ENCODE measurements at places on chromosomes 13 and 19.

GRCh38 chr19:1482361-1483130, 3.5 kb upstream of the C19orf25 start:
- DNase-seq: no peak

DNA sequence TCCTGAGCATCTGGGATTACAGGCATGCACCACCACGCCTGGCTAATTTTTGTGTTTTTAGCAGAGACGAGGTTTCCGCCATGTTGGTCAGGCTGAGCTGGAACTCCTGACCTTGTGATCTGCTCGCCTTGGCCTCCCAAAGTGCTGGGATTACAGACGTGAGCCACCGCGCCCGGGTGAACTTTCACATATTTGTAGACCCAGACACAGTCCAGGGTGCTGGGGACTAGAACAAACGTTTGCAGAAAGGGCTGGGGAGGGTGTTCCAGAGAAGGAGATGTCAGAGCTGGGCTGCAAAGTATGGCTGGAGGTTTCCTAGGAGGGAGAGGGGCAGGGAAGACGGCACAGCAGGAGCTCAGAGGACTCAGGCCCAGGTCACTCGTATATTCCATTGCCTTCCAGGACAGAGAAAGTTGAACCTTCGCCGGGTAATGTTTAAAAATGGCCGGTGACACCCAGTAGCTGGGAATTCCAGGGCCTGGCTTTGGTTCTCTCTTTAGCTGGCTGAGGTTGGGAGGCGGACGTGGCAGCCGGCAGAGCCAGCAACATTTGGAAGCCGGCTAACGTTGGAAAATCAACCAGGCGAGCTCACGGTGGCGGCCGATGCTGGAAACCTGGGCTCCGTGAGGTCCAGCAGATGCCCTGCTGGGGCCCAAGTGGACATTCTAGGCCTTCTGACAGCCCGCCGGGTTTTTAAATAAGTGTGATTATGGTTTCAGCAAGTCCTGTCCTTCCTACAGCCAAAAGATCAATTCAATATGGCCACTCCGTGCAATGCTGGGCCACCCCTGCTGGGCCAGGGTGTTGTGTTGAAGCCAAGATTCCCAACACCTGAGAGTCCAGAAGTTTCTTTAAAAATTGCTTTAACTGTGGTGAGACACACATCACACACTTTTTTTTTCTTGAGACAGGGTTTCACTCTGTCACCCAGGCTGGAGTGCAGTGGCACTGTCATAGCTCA, 41.5 kb downstream of the NFIC start:
- peak; percentile 40 for DNase-seq

GRCh38 chr13:23856008-23856750, 33.0 kb downstream of the MIPEP start:
- no peak for DNase-seq

DNA sequence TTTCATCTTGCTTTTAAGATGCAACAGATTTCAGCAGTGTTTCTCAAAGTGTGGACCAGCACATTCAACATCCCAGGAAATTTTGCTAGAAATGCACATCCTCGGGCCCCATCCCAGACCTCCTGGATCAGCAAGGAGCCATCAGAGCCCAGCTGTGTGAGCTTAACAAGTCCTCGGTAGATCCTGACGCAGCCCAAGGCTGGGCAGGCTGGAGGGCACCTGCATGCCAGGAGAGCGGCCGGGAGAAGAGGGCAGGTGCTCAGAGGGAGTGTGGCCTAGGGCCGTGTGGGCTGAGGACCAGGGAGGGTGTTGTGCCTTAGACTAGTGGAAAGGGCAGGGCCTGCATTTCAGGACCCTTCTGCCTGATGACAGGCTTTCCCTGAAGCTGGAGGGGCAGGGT, 2.2 kb upstream of the MCF2L start:
- DNase-seq: no peak

- no peak for DNase-seq
Measured at GRCh38 chr19:5392486-5392885, 51.9 kb upstream of the PTPRS start.

- DNase-seq: no peak
Measured at GRCh38 chr13:35780613-35781012, 304.1 kb upstream of the MAB21L1 start.

DNA sequence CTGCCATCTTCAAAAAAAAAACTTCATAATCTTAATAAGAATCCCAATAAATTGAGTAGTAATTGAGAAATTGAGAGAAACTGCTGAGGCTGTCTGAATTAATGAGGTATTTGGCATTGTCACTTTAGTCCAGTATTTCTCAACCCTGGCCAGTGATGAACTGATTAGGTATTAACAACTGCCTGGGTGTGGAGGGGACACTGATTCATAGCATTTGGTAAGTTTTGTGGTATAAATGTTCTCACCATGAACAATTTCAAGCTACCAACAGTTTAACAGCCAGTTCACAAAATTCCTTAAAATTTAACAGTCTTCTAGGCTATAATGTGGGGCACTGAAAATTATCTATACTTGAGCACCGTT, 18.3 kb downstream of the GPC6 start:
- DNase-seq: peak; percentile 79

DNA sequence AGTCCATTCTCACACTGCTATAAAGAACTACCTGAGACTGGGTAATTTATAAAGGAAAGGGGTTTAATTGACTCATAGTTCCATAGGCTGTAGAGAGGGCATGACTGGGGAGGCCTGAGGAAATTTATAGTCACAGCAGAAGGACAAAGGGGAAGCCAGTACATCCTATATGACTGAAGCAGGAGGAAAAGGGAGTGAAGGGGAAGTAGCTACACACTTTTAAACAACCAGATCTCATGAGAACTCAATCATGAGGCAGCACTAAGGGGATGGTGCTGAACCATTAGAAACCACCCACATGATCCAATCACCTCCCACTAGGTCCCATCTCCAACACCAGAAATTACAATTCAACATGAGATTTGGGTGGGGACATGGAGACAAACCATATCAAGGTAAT, 209.1 kb downstream of the DIAPH3 start:
- no peak for DNase-seq

GRCh38 chr13:41639955-41640780, 182.8 kb downstream of the RGCC start:
- DNase-seq: no peak

DNA sequence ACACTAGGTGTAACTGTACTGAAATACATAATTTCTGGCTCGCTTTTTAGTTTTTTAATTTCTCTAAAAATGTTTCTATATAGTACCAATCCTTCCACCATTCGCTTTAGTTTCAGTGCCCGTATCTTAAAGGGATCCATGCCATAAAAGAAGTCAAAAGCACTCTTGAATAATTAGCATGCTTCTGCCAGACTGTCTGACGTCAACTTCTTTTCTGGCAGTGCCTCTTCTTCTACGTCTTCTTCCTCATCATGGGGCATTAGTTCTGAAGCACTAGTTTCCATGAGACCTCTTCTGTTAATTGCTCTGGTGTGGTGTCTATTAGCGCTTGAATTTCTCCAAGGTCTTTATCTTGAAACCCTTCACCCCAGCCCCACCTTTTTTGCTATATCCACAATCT, 93.8 kb upstream of the DOCK9 start:
- DNase-seq: no peak

DNA sequence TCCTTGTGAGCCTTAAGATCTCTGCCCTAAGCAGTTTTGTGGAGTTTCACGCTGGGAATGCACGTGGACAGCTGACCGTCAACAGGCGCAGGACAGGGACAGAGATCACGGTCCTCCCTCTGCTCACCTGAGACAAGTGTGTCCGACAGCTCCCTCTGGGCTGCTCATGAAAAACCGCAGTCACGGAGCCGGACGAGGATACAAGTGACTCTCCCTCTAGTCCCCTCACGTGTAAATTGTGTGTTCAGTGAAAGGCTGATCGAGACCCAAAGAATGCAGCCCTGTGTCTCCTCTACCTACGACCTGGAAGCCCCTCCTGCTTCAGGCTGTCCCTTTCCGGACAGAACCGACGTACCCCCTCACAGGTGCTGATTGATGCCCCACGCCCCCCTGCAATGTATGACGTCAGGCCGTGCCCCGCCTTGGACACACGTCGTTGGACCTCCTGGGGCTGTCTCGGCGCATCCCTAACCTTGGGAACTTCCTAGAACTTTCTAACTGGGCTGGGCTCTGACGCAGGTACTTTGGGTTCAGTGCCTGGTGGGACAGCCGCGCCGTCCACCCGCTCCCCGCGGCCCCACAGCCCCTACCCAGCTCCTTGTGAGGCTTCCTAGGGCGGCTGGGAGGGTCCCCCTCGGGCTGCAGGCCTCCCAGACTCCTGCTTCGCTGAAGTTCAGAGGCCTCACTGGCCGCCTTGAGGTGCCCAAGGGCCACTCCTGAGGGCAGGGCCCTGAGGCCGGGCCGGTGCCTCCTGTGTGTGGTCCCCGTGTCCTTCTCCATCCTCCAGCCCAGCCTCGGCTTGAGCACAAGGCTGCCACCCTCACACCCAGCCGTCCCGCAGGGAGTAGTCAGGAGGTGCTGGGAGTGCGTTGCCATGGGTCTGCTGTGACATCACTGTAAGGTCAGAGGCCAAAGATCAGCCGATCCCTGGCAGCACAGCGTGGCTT, at the start of gene C13orf46:
C13orf46 (minus strand) TSS at position 859 of the 947 bp plus-strand sequence; CDS start at position 780, 79 bp downstream.
- DNase-seq: no peak

GRCh38 chr13:46339035-46339666, 47.9 kb downstream of the RUBCNL start:
- peak; percentile 94 for DNase-seq

DNA sequence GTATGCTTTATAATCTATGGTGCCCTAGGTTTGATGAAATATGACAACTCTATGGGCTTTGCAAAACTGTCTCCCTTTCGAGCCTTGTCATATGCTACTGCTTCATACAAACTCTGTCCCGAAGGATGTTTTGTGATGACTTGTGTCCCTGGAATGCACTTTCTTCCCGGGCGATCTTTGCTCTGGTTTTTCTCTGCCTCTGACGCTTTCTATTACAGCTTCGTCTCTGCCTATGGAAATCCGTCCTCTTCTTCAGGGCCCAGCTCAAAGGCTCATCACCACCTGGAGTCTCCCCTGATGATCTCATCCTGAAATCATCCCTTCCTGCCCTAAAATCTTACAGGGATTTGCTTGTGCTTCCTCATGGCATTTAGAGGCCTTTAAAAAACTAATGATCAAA, 191.5 kb upstream of the KL start:
- peak; percentile 95 for DNase-seq

DNA sequence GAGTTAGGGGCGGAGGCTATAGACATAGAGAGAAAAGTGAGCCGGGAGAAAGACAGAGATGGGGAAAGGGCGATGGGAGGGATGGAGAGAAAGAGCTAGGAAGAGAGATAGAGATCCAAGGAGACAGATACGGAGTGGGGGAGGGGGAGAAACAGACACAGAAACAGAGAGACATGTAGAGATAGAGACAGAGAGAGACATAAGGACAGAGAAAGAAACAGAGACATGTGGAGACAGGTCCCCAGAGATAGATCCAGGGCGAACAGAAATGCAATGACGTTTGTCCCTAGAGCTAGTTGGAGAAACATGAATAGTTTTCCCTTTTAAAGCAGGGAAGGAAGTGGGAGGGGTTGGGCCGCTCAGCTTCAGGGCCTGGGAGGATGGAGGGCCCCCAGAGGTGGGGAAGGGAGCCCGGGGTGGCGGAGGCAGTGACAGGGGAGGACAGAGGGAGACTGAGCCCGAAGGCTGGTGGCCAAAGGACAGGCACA, 4.6 kb downstream of the PPP1R14A start:
- peak; percentile 53 for DNase-seq

DNA sequence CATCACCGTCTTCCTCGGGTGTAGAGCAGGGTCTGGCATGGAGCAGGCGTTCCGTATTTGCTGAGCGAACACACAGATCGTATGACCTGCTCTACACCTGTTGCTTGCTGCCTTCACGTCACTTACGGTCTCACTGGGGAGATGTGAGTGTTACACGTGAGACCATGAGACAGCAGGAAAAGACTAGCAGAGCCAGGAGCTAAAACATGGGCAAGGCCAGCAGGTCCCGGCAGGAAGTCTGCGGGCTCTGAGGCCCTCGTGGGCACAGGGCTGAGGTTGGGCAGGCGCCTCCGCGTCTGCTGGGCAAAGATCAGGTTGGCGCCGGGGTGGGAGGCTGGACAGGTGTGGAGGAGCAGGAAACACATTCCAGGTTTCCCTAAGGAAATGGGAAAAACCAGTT, 19.7 kb upstream of the GTF3A start:
- no peak for DNase-seq

GRCh38 chr13:29573190-29573589, 22.3 kb downstream of the SLC7A1 start:
- peak; percentile 31 for DNase-seq

DNA sequence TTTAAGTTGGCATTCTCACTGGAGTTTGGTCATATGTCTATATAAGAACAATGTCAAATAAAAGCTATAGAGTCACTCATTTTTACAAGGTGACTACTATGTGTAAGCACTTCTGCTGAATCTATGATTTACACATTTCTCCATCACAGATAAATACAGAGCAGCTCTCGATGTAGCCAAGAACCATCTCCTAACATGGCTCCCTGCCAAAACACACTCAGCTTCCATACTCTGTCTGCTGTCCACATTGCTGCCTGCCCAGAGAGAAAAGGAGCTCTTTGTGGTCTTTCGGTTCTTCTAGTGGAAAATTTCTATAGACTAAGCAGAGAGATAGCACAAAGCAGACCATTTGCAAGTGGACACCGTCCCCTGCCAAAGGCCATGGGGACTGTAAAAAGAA, 190.9 kb upstream of the KLF12 start:
- peak; percentile 80 for DNase-seq

DNA sequence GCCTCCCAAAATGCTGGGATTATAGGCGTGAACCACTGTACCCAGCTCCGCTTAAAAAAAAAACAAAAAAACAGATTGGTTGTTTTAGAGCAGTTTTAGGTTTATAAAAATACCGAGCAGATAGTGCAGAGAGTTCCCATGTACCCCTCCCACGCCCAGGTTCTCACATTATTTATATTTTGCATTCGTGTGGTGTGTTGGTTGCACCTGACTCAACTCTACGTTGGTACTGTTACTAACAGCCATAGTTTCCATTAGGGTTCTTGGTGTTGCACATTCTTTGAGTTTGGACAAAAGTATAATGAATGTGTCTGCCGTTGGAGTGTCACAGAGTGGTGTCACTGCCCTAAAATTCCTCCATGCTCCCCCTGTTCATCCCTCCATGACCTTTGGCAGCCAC, 29.1 kb downstream of the MYO9B start:
- no peak for DNase-seq

DNA sequence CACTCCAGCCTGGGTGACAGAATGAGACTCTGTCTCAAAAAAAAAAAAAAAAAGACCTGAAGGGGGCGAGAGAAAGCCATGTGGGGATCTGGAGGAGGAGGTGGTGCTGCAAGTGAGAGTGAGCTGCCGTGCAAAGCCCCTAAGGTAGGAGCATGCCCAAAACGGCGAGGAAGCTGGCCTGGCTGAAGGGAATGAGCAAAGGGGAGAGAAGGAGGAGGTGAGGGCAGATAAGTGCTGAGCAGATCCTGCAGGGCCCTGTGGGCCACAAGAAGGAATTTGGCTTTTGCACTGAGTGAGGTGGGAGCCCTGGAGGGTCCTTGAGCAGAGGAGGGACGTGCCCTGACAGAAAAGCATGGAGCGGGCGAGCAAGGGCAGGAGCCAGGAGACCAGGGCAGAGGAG, 19.4 kb upstream of the ADGRE5 start:
- peak; percentile 57 for DNase-seq

GRCh38 chr13:42066542-42066941, 18.1 kb downstream of the DGKH start:
- peak; percentile 94 for DNase-seq

Data from fibroblast of skin of right biceps (primary cell).